ENCODE measurements at places on chromosomes 6 and 20. TPM values are rescaled to one million over a fixed set of nuclear protein-coding genes. Genes with fewer than 3 reads are reported as not detected.

DNA sequence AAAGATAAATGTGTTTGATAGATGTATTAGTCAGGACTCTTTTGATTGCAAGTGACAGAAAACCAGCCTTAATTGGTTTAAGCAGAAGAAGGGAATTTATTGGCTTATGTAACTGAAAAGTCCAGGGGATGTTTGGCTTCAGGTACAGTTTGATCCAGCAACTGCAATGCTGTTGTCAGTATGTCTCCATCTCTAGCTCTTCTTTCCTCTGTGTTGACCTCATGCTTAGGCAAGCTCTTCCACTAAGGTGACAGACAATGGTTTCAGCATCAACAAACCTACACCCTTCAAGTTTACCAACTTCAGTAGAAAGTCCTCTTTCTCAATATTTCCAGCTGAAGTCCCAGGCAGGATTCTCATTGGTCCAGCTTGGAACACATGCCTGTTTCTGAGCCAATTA, 28.1 kb upstream of the ARFGEF2 start:
- DNase-seq = no peak

The PLCB4 gene
- total RNA-seq = 37.4 TPM

DNA sequence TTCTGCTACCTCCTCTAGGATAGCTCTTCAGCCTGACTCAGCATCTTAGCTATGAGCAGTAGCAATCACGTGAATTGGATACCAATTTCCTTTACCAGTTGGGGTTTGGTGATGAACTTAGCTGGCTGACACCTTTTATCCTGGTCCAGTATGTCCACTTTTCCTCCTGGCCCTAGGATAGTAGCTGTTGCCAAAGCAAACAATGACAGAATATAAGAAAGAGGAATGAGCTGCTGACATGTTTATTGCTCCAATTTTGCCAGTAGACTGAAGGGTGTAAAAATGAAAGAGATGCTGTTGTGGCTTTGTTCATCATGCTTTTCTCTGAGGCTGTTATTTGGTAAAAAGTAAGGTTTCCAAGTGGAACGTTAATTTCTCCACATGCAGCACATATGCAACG, 168.3 kb upstream of the JAG1 start:
- DNase-seq = no peak

The PGC gene
- total RNA-seq = not detected

The TRPC4AP gene
- 82.2 TPM for total RNA-seq

The TFAP2A gene
- 17.8 TPM for total RNA-seq

GRCh38 chr6:6392214-6393068, 72.0 kb upstream of the F13A1 start:
- no peak for DNase-seq

GRCh38 chr6:110055387-110055735, 77.2 kb downstream of the GPR6 start:
- DNase-seq = no peak

GRCh38 chr20:23032056-23032749, 2.9 kb upstream of the SSTR4 start:
- no peak for DNase-seq

DNA sequence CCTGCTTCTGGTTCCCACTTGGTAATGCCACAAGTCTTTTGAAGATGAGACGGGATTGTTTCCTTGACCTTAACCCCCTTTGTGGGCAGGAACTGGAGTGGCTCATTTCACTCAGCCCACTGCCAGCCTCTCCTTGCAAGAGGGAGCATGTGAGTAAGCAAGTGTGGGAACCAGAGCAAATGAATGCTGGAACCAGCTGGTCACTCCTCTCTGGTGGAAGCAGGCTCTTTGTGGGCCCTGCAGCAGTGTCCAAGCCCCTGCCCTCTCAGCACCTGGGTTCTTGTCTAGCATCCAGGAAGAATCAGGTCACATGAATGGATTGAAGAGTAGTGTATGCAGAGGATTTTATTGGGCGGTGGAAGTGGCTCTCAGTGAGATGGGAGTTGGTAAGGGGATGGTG, 944.5 kb downstream of the QKI start:
- DNase-seq = no peak

The SPATS1 gene
- total RNA-seq = not detected

The CENPQ gene
- 14.0 TPM for total RNA-seq

DNA sequence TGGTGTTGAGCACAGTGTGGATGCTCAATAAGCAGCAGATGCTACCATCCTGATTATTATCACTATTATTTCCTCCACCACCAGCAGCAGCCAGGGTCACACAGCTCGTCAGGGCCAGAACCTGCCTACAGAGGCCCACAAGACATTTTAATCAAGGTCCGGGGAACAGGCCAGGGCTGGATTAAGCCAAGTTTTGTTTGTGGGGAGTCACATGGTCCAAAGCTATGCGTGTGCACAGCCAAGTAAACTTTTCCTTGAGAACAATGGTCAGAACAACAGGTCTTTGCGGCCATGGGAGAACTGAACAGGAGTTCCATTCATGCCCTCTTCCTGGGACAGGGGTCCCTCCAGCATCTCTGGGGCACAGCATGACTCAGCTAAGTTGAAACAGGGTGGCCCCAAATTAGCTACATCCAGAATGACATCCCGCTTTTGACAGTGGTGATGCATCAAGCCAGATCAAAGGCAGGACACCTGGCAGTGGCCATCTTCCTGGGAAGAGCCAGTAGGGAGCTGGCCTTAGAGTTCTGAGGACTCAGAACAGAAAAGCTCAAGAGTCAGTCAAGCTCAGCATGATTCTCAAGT, 11.7 kb downstream of the SNTA1 start:
- no peak for DNase-seq

Measured in epithelial cell of proximal tubule (primary cell).